MCF 10A (cell line): ENCODE measurements at places on chromosomes 12 and 14.

DNA sequence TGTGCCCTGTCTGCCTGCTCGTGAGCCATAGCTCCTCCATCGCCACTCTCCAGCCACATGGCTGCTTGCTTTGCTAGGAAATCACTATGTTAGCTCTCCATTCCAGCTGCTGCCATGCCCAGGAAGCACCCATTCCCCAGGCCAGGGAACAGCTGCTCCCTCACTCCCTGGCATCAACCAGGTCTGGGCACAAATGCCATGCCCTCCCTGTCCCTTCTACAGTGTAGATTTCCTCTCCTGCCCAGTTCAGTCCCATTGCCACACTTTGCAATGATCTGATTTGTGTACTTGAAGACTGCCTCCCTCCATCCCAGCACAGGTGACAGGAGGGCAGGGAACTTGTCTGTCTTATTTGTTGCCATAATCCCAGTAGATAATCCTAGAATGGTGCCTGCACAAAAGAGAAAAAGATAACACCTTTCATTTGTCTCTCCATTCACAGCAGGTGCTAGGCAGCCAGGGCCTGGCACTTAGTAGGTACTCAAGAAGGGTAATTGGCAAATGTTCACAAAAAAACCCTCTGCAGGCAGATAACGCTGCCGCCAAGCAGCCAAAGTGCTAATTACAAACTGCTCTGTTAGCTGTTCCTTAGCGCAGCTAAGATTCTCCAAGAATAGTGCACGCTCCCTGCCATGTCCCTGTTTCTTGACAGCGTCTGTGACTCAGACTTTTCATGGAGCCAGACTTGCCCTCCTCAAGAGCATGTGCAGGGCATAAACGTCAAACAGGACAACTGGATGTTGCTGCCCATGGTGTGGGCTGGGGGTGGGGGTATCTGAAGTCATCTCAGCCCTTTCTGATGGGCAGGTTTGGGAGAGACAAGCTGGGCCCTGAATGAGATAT, 69.1 kb downstream of the ARL6IP4 start:
- DNase-seq, result no peak

- no peak for DNase-seq
Observed at GRCh38 chr14:93914278-93914677, 12.9 kb upstream of the FAM181A start.

GRCh38 chr12:46998811-46999368, 80.5 kb upstream of the PCED1B start:
- no peak for DNase-seq

DNA sequence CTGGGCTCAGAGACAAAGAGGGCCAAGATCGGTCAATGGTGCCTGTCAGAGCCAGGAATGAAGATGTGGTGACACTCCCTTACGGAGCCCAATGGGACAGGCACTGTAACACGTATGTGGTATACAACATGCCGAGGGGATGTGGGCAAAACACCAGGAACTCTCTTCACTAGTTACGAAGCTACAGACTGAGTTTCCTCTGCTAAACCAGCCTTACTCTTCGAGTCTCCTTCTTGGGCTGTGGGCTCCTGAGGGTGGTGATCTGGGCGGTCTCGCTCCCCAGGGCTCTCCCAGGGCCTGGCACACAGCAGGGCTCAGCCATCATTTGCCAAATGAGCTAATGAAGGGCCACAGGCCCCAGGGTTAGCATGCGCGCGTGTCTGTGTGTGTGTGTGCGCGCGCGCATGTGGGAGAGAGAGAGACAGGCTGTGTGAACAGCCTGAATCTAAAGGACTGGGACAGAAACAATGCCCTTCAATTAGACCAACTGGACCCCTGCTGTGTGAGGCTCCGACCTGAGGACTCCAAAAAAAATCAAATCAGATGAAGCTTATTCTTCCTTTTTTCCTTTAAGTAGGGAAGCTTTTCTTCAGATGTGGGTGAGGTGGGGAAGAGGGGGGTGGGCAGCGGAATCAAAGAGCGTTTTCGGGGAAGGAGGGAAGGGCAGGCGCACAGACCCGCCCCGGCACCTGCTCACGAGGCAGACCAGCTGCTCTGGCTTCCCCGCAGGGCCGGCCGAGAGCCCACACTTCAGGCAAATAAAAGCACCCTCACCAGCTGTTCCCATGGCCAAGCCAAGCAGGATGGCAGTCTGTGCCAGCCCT, 42.5 kb downstream of the CCDC88C start:
- no peak for DNase-seq

- no peak for DNase-seq
Observed at GRCh38 chr12:82898441-82898840, 211.7 kb downstream of the TMTC2 start.

GRCh38 chr12:24012528-24012927, 63.1 kb upstream of the SOX5 start:
- DNase-seq, result peak; percentile 54

GRCh38 chr12:121301876-121302275, 5.4 kb upstream of the CAMKK2 start:
- DNase-seq, result no peak

- DNase-seq, result no peak
Observed at GRCh38 chr14:75220156-75220555, 43.7 kb upstream of the TMED10 start.

DNA sequence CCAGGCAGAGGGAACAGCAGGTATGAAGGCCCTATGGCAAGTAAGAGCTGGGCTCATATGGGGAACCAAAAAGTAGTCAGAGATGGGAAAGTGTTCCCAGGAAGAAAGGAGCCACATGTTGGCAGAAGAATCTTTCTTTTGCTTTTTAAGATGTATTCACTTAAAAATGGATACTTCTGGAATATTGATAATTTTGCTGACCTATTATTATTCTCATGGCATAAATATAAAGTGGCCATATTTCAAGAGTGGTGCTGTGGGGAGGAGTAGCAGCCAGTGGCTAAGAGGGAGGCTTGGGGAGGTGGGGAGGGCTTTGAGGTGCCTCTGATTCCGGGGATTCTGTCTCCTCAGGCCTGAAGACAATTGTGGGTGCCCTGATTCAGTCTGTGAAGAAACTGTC, 108.2 kb downstream of the SCN8A start:
- DNase-seq, result no peak

- no peak for DNase-seq
Observed at GRCh38 chr14:101711041-101711856, 50.3 kb upstream of the PPP2R5C start.

GRCh38 chr14:68696266-68696665, 96.6 kb downstream of the ZFP36L1 start:
- DNase-seq, result no peak

- no peak for DNase-seq
Observed at GRCh38 chr12:52291267-52291935, at the start of gene KRT81. Gene KRT81 (minus strand): TSS chr12:52291534. CDS start chr12:52291465, 69 bp downstream.

- DNase-seq, result no peak
Observed at GRCh38 chr12:121937654-121938053, 19.3 kb downstream of the CFAP251 start.

DNA sequence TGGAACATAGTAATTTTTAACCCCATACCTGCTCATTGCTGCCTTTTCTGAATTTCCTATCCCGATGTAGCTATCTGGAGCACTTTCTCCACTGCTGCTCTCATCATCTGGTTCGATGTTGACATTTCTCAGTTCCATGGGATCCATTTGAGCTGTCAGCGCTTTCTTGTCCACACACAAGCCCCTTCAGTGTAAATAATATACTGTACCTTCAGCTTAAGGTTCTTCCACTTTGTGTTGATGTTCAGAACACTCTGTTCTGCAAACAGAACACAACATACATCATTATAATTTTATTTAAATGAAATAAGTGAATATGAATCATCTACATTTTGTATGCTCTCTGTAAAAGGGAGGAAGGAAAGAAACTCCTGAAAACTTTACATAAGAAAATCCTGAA, 32.9 kb downstream of the SLC38A4 start:
- no peak for DNase-seq

DNA sequence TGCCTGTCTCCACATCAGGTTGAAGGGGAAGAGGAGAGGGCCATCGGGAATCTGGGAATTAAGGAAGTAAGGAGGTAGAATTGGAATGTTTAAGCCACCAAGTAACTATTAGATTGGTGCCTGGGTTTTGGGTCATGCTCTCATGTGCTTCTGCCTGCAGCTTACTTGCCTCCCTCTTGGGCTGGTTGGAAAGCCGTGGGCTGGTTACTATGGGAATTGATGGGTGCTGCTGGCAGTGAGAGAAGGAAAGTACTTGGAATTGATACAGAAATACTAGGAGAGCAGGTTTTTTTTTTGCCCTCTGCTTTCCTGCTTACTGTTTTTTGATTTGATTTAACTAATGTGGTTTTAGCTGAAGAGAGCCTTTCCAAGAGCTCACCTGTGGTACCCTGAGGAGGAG, 493.5 kb upstream of the RGS6 start:
- DNase-seq, result no peak

GRCh38 chr12:80317307-80317706, 126.7 kb upstream of the PTPRQ start:
- DNase-seq, result no peak

DNA sequence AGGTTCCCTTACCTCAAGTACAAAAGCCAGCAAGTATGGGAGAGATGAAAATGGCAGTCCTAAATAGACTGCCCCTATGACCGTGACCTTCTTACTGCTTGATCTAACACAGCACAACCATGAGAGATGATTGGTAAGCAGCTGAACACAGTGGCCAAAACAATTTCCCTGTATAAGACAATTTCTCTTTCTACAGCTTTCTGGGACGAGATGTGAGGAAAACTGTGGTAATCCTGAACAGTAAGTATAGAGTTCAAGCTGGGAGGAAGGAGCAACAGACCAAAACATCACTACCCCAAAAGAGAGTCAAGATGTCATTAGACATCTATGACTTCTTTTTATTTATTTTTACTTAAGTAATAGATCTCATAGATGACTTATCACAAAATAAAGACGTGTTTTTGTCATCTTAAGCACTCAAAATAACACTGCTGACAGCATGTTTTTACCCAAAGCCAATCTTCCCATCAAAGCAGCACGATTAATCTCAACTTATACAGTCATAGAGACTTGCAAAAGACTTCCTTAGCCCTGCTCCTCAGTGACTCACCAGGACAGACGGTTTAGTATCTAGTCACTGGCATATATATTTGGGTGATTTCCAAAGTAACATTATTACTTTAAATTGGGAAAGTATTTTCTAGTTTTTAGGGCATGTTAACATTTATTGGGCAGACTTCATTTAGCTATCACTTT, 3.7 kb downstream of the TMEM52B start:
- DNase-seq, result peak; percentile 85

GRCh38 chr12:49137476-49137875, 6.3 kb upstream of the TUBA1B start:
- no peak for DNase-seq

DNA sequence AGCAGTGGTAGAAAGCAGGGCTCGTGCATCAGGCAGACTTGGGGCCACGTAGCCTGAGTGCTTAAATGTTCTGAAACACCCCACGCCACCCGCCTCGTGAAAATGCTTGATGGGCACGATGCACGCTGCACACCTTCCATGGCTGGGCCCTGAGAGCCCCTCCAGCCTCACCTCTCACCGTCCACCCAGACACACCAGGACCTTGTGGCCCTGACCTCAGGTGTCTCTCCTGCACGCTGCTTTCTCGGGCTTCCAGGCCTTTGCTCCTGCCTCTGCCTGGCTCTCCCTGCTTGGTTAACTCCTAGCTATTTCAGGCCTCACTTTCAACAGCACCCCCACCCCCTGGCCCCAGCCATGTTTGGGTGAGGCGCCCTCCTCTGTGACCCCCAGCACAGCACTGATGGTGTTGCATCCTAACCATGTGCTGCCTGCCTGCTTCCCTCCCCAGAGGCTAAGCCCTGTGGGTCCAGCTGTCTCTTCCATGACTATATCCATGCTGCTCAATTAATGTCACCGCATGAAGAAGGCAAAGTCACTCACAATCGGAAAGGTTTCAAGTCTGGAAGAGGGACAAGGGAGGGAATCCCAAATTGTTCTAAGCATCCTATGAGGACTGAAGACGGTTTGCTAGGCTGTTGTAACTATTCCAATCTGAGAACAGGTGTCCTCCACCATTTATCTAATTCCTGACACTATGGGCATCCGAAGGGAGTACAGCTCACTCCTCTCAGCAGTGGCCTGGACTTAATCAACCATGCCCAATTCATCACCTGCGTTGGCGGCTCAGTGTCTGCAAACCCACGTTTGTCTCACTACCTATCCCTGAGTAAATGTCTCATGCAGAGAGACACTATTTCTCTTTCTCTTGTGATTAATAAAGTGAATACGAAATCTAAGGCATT, 82.2 kb downstream of the CCDC88C start:
- no peak for DNase-seq

- no peak for DNase-seq
Observed at GRCh38 chr14:99530407-99531155, 49.4 kb downstream of the CCNK start.

- no peak for DNase-seq
Observed at GRCh38 chr12:105906561-105906960, 232.2 kb downstream of the NUAK1 start.

DNA sequence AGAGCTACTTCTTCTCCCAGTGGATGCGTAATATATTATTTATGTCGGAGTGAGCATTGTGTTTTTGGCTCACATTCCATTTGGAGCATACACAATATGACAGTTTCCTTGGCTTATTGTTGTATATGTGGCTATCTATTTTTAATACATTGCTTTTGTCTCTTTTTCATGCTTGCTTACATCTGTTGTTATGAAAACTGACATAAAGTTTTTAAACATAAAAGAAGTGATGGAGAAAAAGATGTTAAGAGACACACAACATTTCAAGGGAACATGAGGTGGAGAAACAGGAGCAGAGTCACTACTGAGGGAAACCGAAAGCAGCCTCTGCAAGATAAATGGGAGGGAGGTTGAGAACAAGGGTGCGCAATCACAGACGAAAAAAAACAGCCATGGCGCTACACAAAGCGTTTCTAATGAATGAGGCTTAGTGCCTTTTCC, 228.4 kb upstream of the NPAS3 start:
- no peak for DNase-seq

DNA sequence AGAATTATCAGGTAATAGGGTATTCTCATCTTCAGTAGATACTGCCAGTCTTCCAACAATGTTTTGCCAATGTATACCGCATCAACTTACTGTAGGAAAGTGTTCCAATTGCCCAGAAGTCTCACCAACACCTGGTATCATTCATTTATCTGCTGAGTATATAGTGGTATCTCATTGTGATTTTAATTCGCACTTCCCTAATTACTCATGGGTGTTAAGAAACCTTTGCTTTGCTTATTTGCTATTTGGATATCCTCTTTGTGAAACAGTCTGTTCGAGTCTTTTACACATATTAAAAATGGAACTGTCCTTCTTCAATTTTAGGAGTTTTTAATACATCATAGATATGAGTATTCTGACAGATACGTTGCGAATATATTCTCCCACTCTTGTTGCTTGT, 6.1 kb downstream of the TM7SF3 start:
- no peak for DNase-seq

DNA sequence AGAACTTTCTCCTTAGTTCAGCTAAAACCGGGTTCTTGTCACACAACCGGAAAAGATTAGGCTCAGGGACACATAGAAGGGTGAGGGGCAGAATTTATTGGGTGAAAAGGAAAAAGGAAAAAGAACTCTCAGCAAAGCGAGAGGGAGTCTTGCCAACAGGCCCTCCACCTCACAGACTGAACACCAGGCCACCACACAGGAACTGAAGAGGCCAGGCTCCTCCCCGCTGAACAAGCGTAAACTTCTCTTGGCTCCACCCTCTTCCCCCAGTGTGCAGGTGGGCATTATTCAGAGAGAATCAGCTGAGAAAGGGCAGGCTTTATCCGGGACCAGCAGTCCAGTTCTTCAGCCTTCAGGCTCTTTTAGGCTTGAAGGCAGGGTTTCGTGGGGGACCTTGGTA, 125.6 kb upstream of the FGD4 start:
- no peak for DNase-seq

GRCh38 chr12:66003951-66004350, 126.6 kb downstream of the LLPH start:
- DNase-seq, result no peak

GRCh38 chr12:25324861-25325260, 74.1 kb upstream of the KRAS start:
- DNase-seq, result no peak

GRCh38 chr12:58668871-58669270, 251.4 kb downstream of the LRIG3 start:
- DNase-seq, result no peak
